ENCODE measurements at places on chromosomes 16 and 17.

GRCh38 chr17:16444258-16444886 is 29.0 kb downstream of the TRPV2 start:
- no peak for DNase-seq

- no peak for DNase-seq
Observed at GRCh38 chr16:86899757-86900156, 321.4 kb downstream of the FOXL1 start.

DNA sequence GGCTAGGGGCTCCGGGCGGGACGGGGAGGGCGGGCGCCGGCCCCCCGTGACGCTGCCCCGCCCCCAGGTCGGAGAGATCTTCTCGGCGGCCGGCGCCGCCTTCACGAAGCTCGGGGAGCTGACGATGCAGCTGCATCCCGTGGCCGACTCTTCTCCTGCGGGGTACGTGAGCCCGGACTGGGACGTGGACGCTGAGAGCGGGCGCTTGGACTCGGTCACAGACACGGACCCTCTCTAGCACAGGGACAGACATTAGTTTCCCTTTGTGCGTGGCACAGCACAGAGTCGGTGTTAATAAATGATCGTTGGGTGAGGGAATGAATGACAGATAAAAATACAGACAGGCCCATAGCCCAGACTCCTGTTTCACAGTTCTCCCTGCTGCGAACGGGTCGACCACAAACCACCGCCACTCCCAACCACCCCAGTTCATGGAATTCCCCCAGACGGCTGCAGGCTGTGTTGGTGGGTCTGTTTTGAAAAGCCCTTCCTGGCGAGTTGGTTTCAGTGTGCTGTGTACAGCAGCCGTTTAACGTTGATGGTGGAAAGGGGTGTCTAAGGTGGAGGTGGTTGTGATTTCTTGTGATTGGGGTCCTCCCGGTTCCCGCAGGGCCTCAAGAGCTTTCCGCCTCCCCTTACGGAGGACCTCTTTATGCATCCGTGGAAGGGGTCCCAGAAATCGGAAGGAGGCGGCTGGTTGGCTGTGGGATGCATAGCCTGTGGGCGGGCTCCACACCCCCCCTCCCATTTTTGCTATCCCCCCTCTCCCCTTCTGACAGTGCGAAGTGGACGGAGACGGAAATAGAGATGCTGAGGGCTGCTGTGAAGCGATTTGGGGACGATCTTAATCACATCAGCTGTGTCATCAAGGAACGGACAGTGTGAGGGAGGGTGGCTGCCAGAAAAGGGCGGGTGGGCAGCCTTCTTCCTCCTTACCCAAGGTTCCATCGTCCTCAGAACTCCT is 2.9 kb downstream of the RNASEK start:
- no peak for DNase-seq

DNA sequence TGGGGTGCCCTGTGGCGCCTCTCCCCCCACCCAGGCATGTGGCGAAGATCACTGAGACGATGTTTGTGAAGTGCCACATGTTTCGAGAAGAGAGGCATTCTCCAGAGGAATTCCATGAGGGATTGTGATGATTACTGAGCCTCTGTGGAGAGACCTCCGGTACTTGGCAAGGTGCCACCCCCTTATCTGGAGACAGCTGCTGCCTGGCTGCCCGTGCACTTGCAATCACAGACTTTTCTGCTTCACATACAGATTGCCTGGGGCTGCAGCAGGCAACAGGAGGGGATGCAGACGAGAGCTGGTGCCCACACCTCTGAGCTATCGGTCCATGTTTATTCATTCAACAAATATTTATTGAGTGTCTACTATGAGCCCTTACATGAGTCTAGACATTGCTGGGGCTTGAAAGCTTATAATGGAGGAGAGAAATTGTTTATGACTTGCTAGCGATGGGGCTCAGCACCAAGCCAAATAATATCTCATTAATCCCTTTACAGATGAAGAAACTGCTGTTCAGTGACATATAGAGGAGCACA is 317.2 kb upstream of the ZFHX3 start:
- DNase-seq, result no peak

DNA sequence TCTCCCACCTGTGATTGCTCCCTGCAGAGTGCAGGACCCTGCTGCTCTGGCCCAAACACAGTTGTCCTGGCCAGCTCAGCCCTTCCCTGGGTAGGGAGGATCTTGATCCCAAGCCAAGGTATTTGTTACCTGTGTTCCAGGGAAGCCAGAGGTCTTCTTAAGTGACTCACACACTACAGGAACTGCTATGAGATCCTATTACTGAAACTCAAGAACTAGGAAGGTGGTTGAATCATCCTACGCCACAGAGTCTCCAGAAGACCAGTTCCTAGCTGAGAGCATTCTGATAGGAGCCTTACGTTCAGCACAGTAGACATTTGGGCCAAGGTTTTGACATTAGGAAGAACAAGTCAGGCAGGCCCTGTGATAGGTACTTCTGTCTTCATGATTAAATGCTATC is 12.0 kb downstream of the CHST6 start:
- no peak for DNase-seq

DNA sequence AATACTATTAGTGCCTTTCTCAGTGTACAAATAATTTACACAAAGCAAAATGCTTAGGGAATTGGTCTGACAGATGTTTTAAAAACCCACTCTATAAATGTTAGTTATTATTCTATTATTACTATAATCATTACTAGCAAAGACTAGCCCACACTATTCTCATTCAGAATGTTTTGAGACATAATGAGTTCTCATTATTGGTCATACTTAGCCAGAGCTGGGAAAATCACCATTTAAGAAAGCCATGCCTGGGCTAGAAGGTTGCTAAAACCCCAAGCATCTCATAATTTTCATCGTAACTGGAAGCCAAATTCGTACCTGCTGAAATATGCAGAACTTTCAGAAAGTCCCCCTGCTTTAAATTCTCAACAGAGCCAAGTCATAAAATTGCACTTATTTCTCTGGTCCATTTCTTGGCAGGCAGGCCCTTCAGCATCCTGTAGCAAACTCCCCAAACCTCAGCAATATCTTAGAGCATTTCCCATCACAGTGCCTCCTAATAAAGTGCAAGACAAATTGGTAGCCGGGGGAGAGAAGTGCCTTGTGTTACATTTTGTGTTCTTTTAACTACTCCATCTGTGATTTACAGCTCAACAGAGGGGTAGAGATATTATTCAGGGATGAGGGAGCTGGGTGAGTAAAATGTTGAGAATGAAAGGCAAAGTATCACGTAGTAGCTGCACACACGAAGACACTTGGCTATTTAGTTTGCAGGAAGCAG is 79.8 kb upstream of the ADAMTS18 start:
- no peak for DNase-seq

DNA sequence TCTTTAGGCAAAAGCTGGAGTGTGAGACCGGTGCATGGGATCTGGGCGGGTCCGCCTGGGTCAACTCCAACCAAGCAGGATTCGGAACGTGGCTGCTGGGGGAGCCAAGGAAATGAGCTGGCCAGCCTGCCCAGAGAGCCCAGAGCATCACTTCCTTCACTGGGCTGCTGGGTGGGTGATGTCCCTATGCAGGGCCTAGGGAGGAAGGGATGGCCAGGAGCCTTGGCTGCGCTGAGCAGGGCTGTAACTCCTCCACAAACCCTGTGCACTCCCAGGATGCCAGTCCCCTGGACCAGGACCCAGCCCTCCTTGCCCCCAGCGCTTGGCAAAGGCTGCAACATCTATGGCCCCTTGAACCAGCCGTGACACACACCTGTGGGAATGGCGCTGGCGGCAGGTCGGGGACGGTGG is 138.4 kb downstream of the RAB11FIP4 start:
- DNase-seq, result no peak

DNA sequence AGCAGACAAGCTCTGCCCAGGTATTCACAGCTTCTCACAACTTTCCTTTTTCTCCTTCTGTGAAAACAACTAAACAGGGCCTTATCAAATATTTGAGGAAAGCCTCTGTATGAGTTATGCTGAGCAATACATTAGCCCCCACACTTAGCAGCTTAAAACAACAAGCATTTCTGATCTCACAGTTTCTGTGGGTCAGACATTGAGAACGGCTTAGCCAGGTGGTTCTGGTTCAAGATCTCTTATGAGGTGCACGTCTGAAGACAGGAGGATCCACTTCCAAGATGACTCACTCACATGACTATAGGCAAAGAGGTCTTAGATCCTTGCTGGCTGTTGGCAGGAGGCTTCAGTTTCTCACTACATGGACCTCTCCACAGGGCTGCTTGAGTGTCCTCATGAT is 181.4 kb upstream of the WSCD1 start:
- no peak for DNase-seq

GRCh38 chr17:73684183-73684582 is 39.9 kb upstream of the SDK2 start:
- DNase-seq, result no peak

DNA sequence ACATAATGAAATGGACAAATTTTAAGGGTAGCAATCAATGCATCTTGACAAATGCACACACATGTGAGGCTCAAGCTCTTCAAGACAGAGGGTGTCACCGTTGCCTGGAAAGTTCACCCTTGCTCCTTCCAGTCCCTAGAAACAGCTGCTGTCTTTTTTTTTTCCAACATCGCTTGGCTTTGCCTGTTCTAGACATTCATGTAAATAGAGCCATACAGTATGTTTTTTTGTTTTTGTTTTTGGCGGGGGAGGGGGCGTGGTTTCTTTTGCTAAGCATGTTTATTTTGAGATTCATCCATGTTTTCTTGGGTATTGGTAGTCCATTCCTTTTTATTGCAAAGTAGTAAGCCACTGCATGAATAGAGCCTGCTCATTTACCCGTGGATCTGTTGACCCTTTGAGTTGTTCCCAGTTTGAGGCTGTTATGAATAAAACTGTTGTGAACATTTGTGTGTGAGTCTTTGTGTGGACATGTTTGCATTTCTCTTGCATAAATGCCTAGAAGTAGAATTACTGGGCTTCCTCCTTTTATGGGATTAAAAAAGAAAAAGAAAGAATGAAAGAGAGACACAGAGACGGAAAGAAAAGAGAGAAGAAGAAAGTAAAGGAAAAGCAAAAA is 78.4 kb downstream of the NT5M start:
- DNase-seq, result no peak

DNA sequence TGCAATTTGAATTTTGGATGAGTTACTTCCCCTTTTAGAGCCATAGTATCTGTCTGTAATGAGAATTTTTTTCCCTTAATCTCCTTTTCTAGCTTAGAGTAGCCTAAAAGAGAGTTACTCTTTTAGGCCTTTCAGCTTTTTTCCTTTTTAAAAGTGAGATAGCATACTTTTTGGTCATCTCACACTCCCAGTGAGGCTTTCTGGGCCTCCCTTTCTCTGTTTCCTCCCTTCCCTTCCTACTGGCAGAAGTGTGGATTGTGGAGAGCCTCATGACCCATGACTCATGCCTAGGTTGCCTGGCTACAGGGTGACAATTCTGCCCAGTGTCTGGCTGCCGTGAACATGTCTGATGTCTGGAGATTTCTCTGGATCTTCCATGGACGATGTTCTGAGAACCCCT is 15.2 kb downstream of the KRT23 start:
- no peak for DNase-seq

- DNase-seq, result no peak
Observed at GRCh38 chr16:72467157-72467759, 295.3 kb upstream of the PMFBP1 start.

All from left forelimb (tissue), 1 donor.